Renal pelvis (tissue), 12 donors: ENCODE measurements at places on chromosomes 2 and 18.

- DNase-seq: no peak
These were observed 58.6 kb upstream of the ZCCHC2 start for GRCh38 chr18:62464266-62464665.

DNA sequence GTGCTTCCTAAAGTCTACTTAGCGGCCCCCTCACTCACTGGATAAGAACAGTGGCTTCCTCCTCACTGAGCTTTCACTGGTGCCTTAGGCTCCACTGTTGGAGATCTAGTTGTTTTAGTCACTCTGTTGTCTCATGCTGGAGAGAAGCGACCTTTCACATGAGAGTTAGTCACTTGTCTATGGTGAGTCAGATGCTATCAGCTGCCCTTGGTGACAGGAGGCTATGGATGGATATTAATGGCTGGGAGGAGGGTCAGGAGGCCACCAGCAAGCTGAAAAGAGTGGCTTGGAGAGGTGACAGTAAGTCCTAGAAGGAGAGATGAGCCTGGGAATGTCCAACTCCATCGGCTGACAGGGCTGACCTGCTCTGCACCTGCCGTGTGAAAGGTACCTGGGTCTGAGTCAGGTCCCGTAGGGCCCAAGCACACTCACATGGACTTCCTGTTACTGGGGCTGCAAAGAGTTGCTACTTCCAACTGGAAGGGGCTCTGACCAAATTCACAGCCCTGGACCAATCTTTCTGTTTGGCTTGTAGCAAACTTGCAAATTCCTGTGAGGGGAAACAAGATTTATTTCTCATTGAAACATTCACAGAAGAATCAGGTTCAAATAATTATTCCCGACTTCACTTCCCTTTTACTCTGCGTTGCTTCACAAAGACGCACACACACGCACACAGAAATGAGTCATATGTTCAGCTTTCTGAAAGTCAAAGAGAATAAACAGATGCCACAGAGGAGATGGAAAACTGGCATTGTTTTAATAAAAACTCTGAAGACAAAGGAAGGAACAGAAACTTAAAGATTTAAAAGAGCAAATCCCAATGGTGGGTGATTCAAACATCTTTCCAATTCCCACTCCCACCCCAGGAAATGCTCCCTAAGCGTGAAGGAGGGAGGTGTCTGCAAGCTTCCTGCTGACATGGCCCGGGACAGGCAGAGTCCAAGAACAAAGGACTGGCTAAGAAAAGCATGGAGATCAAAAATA, 203.5 kb upstream of the TWIST2 start:
- no peak for DNase-seq

GRCh38 chr2:239315308-239315707, 85.5 kb downstream of the HDAC4 start:
- DNase-seq: no peak

DNA sequence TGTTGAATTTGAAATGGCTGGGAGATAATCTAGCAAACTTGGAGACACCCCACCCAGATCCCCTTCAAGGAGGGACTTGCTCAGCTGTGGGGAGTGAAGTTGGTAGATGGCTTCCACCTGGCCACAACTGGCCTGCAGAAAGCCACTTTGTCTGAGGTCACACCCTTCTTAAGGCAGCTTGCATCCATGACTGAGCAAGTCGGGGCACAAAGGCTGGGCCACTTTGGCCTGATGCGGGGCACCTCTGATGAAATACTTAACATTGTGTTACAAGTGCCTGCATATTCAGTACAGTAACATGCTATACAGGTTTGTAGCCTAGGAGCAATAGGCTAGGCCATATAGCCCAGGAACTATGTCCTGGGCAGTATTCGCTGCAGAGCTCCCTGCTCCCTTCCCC, 13.4 kb upstream of the RPL37A start:
- no peak for DNase-seq

DNA sequence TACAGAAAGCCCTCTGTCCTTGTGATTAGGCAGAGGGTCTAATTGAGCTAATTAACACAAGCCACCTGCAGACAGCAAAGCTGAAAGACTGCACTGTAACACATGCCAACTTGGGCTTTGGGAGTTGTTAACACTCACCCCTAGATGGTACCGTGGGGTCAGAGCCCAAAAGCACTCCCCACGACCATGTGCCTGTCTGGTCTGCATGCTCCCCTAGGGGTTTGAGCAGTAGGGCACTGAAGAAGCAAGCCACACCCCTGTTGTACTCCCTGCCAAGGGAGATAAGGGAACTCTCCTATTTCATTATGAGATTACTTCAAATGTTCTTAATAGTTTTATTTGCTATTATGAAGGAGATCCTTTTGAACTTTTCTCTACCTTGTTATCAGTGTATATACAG, 560.1 kb upstream of the FSHR start:
- DNase-seq: no peak

- DNase-seq: no peak
These were observed 482.3 kb downstream of the TGIF1 start for GRCh38 chr18:3932276-3932675.

DNA sequence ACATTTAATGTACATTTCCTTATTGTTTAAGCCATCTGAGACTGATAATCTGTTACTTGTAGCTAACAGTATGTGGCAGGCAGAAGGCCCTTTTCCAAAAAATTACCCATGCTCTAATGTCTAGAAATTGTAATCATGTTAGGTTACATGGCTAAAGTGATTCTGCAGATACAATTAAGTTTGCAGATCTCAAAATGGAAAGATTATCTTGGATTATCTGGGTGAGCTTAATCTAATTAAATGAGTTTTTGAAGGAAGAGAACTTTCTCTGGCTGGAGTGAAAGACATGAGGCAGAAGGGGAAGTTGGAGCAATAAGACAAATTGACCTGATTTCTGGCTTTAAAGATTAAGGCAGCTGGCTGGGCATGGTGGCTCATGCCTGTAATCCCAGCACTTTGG, 76.3 kb downstream of the MBD2 start:
- DNase-seq: no peak

DNA sequence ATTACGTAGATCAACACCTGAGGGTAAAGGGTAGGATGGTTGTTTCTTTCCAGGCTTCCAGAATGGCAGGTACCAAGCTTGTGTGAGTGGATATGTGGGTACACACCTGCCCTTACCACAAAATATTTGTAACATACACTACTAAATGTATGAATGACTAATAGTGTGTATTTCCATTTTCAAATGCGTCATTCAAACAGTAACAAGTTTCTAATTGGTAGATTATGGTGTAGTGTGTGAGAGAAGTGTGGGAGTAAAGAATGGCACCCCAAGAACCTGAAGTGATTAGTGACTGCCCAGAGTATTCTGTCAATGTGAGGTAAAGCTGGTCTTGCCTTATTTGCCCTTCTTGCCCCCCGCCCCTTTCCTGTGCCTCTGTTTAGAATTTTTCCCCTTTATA, 21.1 kb downstream of the AGPS start:
- DNase-seq: no peak

- peak; percentile 28 for DNase-seq
These were observed 20.4 kb upstream of the CABLES1 start for GRCh38 chr18:23114911-23115310.

- DNase-seq: no peak
These were observed 599.3 kb downstream of the ARHGAP15 start for GRCh38 chr2:143728498-143728897.

DNA sequence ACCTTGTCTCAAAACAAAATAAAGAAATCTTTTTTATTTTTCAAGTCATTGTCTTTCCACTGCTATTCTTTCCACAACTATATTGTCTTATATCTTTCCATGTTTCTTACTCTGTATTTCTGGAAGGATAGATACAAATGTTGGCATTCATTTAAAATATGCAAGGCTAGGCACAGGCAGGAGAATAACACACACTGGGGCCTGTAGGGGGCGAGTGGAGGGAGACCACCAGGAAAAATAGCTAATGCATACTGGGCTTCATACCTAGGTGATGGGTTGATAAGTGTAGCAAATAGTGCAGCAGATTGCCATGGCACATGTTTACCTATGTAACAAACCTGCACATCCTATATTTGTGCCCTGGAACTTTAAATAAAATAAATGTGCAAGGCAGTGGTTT, 9.6 kb downstream of the MRPL30 start:
- no peak for DNase-seq

DNA sequence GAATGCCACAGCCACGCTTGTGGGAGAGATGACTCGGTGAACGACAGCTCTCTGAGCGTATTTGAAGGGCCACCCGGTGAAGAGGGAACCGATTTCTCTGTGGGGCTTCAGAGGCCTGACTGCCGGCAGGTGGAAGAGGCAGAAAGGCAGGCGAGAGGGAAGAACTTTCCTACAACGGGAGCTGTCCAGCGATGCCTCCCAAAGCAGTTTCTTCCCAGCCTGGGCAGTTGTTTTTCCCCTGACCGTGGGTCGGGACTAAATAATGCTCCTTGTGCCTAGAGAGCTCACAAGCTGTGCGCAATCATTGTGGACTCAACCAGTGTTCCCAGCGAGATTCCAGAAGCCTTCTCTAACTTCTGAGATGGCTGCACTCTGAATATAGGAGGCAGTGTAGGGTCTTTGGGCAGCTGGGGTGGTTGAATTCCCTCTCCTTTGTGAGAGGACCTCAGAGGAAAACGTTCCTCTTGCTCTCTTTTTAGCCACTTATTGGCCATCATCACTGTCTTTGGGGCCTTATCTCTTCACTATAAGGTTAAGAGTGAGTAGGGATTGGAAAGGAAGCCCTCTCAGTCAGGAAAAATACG, 710 bp downstream of the SEC11C start:
- peak; percentile 35 for DNase-seq

DNA sequence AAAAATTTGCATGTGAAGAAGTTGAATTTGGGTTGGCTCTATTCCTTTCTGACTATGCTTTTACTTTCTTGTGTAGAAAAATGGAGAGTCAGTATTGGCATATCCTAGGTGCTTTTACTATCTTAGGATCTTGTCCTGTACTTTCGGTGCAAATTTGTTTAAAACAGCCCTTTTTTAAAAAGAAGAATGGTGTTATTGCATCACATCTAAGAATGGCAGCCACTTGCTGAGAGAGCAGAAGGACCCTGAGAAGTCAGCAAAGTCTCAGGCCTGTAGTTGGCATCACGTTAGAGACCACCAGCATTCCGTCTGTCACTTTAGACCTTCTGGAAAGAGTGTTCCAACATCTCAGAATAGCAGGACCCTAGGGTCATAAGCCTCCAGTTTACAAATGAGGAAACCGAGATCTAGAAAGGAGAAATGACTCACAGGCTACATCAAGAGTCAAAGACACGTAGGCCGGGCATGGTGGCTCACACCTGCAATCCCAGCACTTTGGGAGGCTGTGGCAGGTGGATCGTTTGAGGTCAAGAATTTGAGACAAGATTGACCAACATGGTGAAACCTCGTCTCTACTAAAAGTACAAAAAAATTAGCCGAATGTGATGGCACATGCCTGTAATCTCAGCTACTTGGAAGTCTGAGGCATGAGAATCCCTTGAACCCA, 42.5 kb downstream of the SPATS2L start:
- no peak for DNase-seq

- no peak for DNase-seq
These were observed 643 bp downstream of the RMC1 start for GRCh38 chr18:23503963-23504344.

DNA sequence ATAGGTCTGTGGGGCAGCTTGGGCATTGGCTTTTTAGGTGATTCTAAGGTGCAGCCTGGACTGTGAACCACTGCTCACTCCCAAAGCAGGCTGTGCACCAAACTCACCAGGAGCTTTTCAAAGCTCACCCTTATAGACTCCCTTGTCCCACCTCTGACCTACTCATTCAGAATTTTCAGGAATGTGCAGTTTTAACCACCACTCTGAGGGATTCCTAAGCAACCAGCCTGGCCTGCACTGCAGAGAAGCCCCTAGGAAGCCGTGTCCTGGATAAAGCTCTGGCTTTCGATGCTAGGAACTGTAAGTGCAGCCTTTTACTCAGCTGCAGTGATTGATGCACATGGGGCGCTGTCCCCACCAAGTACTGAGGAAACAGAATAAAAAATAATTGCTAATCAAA, 33.0 kb downstream of the MRO start:
- no peak for DNase-seq

DNA sequence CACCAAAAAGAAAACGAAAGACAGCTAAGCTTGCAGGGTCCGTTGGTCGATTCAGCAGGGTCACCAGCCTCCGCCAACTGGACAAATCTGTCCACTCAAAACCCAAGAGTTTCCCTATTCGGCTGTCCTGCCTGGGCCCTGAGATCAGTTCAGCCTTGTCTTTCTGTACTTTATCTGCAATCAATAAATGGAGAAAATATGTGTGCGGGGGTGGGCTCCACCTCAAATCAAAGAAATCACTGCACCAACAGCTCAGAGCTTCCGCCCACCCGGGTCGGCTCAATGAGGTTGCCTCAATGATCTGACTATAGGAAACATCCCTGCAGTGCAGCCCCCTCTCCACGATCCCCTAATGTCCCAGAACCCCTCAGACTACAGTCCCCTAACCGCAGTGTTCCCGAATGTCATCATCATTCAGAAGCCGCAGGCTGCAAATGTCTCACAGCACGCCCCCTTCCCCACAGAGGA, 447 bp downstream of the GGCX start:
- no peak for DNase-seq

DNA sequence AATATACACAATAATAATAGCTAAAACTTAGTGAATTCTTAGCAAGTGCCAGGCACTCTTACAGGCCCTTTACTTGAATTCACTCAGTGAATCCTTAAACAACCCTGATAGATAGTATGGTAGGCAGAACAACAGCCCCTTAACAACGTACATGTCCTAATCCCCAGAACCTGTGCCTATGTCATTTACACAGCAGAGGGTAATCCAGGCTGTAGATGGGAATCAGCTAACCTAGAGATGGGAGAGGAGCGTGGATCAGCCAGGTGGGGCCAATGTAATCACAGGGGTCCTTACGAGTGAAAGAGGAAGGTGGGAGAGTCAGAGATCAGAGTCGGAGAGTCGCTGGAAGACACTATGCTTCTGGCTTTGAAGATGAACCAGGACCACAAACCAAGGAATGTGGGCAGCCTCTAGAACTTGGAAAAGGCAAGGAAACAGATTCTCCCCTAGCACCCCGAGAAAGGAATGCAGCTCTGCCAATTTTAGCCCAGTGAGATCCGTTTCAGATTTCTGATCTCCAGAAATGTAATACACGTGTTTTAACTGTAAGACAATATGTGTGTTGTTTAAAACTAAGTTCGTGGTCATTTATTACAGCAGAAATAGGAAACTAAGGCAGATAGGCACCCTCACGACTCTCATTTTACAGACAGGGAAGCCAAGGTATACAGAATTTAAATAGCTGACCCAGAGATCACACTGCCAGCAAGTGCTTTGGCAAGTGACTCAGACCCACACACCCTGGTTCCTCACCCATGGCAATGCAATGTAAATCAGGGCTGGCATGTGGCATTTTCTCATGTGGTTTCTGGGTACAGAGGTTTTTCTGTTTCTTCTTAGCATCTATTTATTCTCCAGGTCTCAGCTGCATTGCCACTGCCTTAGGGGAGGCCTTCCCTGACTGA, 68.9 kb downstream of the DOCK10 start:
- DNase-seq: no peak
